ENCODE measurements at places on chromosomes 5 and 9.

- DNase-seq, result no peak
These were observed 7.3 kb downstream of the PDGFRB start for GRCh38 chr5:150148117-150148927.

- no peak for DNase-seq
These were observed 11.3 kb upstream of the SKP1 start for GRCh38 chr5:134188092-134188491.

DNA sequence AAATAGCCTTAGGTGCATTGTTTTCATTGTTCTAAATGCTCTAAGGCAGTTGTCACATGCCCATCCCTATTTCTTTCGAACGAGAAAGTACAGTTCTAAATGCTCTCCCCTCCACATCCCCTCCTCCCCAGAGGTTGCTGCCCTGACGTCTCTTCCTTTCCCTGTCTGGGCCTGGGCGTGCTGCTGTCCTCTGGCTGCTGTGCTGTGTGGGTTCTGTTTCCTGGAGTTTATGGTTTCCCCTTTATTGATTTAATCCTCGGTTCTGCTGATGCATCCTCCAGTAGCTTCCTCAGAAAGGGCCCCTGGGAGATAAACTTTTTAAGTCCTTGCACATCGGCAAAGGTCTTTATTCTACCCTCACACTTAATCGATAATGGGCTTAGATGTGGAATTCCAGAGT is 48.8 kb downstream of the MVB12B start:
- no peak for DNase-seq

DNA sequence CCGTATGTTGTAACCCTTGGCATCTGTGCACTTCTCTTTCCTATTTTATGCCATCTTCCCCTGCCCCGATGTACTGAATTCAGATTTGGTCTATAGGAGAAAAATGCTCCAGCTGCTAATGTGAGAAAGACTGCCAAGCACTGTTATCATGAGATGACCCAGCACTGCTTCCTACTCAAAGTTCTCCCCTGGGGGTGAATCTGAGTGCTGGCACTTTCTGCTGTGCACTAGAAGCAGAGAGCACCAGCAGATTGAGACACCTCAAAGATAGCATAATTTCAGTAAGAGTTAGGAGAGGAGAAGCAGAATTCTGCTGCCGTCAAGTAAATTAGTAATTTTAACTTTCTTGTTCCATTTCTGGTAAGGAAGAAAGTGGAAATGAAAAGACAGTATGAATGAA is 92.8 kb upstream of the ACOT12 start:
- no peak for DNase-seq

- no peak for DNase-seq
These were observed 9.2 kb downstream of the KLF4 start for GRCh38 chr9:107480386-107480789.

- DNase-seq, result no peak
These were observed 35.2 kb upstream of the CDC42SE2 start for GRCh38 chr5:131228646-131229045.

- DNase-seq, result no peak
These were observed 66.3 kb downstream of the PSAT1 start for GRCh38 chr9:78363221-78363620.

DNA sequence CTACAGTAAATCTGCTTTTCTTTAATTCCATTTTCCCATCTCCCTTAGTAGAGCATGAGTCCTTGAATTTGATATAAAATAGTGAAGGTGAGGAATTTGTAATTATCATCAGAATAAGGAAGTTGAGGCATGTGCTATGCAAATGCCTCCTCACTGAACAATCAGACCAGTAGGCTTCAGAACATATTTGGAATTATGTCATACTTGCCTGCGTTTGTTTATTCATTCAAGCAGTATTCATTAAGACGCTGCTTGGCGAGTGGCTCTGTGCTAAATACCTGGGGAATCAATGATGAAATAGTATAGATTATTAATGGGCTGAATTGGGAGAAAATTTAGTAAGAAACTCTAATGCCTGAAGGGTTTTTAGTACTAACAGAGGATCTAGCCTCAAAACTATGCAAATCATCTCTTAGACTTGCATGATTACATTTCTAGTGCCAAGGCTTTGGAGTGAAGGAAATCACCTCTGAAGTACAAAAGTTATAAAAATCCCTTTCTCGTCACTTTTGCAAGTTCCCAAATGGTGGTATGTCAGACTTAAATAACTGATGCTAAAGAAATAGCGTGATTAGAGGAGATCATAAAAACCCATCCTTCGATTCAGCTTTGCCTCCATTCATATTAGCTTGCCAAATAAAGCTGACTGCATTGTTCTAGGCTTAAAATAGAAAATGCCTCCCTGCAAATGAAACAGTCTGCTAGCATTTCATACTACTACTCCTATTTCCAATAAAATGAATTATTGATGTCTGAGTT is 141.7 kb downstream of the PCSK5 start:
- no peak for DNase-seq

GRCh38 chr9:132862533-132862932 is 15.6 kb downstream of the AK8 start:
- DNase-seq, result no peak

- DNase-seq, result no peak
These were observed 11.8 kb upstream of the FCN1 start for GRCh38 chr9:134929193-134930158.

- DNase-seq, result no peak
These were observed 241.1 kb downstream of the CACNA1B start for GRCh38 chr9:138118601-138119071.

DNA sequence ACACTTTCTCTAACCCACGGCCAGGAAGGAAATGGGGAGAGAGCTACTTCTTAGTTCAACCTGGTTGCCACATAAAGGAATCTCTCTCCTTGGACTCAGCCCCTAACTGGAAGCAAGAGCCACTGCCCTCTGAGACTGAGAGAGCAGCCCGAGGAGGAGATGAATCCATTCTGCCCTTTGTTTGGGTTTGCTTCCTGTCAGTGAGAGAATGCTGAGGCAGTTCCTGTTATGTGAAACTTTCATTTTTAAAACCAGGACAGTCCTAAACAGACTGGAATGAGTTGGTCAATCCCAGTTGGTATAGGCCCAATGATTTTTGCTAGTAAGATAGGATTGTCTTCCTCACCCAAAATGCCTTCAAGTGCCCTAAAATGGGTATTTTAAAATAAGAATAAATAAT is 205.1 kb downstream of the NTRK2 start:
- DNase-seq, result no peak

DNA sequence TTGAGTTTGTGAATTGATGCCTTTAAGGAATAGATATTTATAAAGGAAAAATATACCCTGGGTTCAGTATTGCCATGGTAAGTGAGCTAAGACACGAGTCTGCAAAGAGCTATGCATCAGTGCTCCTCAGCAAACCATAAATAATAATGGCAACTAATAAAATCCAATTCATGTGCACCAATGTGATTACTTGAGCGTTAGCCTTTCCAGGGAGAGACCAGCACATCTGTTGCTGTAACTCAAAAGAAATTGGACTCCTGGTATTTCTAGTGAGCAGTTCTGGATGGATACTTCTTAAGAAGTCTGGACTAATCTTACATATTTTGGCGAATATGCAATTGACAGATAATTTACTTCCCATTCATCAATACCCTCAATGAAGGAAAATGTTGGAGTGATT is 373.3 kb downstream of the ARHGEF28 start:
- no peak for DNase-seq

DNA sequence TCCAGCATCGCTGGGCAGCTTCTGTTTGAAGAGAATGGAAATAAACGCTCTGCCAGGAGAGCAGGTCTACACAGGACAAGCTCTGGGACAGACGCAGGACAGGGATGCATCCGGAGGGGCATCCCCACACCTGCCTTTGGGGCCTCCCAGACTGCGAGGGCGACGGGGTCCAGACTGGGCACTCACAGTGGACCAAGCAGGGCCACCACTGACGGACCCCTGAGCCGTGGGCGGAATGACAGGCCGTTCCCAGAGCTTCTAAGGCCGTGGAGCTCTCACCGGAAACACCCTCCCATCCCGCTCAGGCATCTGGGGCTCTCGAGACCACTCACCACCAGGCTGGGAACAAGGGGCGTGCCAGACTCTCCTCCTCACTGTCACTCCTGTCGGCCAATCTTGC is 10.5 kb upstream of the TMEM250 start:
- no peak for DNase-seq

- no peak for DNase-seq
These were observed 2.5 kb upstream of the CACFD1 start for GRCh38 chr9:133457233-133457632.

DNA sequence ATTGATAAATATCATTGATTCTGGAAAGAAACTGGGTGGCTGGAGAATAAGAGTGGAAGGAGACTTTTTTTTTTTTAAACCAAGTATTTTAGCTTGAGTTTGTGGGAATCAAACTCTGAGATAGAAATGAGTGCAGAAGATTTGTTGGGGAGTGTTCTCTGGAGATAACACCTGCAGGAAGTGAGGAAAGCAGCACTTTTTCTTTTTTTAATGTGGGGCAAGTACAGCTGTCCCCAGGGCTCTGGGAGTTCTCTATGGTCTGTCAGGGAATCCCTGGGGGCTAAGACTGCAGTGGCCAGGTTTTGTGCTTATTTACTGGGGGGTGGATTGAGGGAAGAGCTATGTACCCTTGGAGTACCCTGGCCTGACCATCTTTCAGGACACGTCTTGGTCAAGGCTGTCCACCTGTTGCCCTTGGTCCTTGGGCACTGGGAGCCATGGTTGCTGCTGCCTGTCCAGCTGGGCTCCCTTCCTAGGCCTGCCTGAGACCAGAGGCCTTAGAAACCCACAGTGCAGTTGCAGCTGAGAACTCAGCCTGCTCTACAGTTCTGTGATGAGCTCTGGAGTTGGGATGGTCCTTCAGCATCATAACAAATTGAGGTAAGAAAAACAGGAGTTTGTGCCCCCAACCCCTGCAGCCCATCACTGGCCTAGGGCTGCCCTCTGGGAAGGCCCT is 85.8 kb downstream of the PHAX start:
- no peak for DNase-seq

DNA sequence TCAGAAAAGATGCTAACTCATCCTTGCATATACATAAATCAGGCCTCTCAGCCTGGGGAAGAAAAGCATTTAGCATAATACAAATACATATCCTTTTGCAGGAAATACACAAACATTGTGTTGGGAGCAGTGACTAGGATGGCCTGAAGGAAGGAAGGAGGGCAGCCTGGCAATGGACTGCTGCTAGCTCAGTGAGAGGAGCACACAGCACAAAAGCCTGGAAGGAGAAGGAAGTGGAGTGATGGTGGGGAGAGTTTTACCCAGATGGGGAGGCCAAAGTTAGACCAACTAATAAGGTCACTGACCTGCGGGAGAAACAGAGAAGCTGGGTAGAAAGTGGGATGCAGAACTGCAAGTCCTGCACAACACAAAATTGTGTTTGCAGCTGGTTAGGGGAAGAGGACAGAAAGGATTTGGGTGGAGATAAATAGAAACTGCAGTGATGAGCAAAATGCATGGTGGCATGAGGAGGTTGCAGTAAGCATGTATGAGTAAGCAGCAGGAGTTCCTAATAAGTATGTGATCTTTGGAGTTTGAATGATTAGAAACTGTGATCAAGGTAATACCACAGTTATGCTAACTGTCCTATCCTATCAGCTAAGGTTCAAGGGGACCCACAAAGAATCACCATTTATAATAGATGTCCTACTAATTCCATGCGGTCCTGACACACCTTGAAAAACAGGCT is 39.5 kb downstream of the SEMA6A start:
- DNase-seq, result no peak

DNA sequence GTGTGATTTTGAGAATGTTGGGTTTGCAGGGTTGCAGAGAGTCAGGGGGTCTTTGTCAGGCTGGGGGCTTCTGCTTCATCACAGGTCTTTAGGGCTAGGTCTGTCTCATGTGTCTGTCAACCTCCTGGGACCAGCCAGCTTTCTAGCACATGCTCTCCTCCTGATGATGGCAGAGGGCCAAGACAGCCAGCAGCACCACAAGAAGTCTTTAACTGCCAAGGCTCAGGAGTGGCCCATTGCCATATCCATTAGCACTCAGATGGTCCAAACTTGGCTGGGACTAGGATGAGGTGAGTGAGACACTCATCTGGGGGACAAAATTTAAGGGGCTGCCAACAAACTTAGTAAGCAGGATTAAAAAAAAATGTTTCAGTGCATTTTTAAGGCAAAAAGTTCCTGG is 384.2 kb upstream of the CDH10 start:
- DNase-seq, result no peak

- DNase-seq, result no peak
These were observed 38.7 kb upstream of the SH3PXD2B start for GRCh38 chr5:172493002-172493401.

GRCh38 chr9:74147906-74148305 is 349.2 kb upstream of the RORB start:
- DNase-seq, result no peak

DNA sequence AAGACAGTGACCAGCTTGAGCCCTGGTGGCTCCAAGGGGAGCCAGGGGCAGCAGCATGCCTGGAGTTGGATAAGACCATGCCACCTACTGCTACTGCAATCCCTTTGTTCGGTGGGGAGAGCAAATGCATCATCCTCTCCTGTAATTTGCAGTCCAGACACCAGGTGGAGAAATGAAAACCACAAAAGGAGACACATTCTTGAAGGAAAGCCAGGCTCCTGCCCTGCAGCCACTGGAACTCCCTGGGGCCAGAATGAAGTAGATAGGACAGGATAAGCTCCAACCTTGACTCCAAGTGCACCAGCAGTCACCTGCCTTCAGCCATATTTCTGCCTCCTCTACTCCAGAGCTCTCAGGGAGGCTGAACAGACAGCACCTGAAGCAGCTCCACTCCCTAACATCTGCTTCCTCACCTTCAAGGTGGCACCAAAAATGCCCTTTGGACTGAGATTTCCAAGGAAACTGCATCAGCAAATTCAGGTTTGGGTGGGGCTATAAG is 65.1 kb upstream of the IQGAP2 start:
- DNase-seq, result no peak

- no peak for DNase-seq
These were observed 37.7 kb downstream of the IPO11 start for GRCh38 chr5:62450259-62450658.

DNA sequence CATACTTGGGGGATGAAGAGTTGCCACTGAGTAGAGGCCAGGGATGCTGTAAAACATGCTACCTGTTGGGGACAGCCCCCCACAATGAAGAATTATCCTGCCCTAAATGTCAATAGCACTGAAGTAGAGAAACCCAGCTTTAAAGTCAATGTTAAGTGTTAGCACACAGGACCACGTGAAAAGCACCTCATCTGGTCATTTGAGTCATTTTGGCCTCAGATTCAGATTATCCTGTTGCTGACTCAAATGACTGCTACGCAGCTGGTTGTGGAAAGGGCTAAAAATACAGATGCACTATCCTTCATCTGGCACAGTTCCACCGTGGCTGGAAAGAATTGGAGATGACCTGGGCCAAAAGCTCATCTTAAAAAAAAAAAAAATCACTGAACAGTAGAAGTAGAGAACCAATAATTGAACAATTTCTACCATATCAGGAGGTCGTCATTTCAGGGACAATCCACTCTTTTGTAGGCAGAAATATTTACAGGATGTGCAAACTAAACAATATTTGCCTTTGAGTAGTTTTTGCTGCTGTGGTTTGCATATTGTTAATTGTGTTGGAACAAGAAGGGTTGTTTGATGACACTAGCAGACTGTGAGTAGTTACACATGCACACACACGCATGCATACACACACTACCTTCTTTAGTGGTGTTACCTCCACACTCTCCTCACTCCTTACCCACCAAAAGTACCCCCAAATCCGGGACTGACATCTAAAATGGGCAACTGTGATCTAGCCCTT is 195.3 kb upstream of the KLF9 start:
- DNase-seq, result no peak
